GM04503 (cell line): ENCODE measurements at places on chromosomes 16 and 17.

DNA sequence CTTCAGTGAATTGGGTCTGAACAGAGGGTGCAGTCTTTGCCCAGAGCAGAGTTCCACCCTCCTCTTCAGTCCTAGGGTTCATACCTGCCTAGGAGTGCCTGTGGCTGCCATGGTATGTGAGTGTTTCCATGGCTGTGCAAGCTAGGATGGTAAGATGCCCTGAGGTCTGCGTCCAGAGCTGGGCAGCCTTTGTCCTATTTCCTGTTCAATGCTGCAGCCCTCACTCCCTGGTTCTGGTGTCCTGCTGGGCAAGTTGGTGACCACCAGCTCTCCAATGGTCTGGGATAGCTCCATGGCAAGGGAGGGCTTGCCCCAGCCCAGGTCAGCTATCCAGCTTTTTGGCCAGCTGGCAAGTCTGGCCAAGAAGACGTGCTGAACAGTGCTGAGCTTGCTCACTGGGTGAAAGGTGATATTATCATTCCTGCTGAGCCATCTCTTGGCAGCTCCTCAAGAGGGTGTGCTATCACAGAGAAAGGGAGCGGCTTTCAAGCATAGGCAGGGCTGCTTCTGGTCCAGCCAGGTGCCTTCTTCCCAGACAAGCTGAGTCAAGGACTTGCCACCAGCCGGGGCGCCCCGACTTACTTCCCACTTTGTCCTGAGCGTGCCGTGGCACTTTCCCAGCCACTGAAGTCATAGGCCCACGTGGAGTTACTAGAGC is 13.0 kb upstream of the NFATC3 start:
- peak; percentile 61 for DNase-seq

DNA sequence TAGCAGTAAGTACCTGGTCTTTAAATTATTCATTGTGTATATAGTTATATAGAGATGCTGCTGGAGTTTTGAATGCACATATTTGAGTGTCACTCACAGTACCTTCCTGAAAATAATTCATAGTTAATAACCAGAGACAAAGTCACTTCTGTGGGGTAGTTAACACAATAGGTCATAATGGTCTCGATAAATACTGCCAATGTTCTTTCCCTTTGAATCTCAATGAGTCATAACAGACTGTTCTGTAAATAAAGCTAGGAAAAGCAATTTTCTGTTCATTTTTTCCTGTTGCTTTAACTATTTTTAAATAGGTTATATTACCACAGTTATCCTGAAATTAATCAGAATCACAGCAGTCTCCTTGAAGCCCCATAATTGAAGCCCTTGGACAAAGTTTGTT is 87.2 kb downstream of the MAP2K4 start:
- DNase-seq = no peak

- no peak for DNase-seq
Measured at GRCh38 chr16:3789375-3790099, 72.2 kb upstream of the TRAP1 start.

- no peak for DNase-seq
Measured at GRCh38 chr17:56822725-56823124, 11.0 kb downstream of the C17orf67 start.

GRCh38 chr16:89507834-89508590 is at the start of gene SPG7:
Gene SPG7, plus strand, starts transcription at chr16:89508403. Its CDS starts 15 bp downstream, at chr16:89508418.
- DNase-seq = peak; percentile 21
